ENCODE measurements at places on chromosomes 1 and 21.

DNA sequence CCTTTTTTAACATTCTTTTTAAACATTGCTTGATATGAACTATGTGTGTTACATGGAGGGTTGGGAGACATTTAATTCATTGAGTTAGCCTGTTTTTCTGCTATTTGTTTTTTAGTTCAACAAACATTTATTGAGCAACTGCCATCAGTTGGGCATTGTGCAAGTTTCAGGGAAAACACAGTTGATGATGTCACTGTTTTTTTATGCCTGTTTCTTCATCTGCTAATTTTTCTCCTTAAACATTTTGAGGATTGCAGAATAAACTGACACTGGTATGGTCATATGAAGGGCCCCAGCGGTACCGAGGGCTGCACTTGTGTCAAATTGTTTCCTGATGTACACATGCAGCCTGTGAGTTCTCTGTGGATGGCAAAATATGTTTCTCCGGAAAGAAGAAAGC, 253.0 kb downstream of the FGGY start:
- no peak for DNase-seq

- DNase-seq = no peak
These were observed 62.8 kb upstream of the COL11A1 start for GRCh38 chr1:103171041-103171590.

DNA sequence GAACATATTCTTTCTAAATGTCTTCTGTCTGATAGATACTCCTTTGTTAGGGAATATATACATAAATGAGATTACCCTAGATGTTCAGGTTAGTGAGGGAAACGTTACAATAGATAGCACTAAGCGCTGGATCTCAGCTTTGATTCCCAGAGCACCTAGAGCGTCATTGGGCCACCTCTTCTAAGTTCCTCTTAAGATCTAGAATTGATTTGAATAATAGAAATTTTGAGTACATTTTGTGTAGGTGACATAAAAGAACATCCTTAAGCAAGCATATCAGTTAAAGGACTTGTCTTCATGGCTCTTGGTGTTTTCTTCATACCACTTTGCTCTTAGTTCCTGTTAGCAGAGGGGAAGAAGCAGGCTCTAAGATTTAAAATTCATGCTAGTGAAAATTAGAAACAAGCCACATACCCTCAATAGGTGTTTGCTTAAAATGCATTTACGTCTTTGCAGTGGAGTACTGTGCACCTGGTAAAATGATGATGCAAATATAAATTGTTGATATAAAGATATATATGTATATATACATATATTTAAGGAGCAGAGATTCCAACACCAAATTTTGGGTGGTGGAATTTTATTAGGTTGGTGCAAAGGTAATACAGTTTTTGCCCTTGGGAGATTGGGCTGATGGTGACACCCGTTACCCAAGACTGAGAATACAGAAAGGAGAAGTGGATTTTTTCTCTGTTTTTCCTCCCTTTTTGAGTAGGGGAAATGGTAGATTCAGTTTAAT, 47.1 kb downstream of the DYRK1A start:
- no peak for DNase-seq

GRCh38 chr1:95407131-95407885, 173.3 kb downstream of the RWDD3 start:
- DNase-seq = no peak

- DNase-seq = no peak
These were observed 6.0 kb upstream of the PLA2G2C start for GRCh38 chr1:20192364-20192763.

DNA sequence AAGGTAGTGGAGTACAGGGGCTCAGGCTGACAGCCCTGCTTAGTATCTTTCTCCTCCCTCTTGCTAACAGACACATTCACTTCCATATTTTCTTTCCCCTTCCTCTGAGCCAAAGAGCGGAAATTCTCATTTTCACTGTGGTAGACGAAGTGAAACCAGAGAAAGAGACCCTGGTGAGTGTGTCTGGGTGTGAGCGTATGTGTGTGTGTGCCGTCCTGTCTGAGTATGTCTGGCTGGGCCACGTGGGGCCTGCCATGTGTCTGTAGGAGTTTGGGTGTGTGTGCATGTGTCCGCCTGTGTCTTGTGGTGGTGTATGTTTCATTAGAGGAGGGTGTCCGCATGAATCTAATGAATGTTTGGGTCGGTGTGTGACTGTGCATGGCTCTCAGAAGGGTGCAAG, 1.7 kb downstream of the COL8A2 start:
- peak; percentile 51 for DNase-seq

GRCh38 chr1:231395076-231395997, 26.8 kb downstream of the EGLN1 start:
- no peak for DNase-seq

- DNase-seq = no peak
These were observed 116.7 kb upstream of the F3 start for GRCh38 chr1:94658221-94658620.

GRCh38 chr1:159054427-159054826, 22.1 kb downstream of the AIM2 start:
- no peak for DNase-seq

GRCh38 chr1:22751124-22751531, 40.5 kb downstream of the EPHB2 start:
- no peak for DNase-seq

DNA sequence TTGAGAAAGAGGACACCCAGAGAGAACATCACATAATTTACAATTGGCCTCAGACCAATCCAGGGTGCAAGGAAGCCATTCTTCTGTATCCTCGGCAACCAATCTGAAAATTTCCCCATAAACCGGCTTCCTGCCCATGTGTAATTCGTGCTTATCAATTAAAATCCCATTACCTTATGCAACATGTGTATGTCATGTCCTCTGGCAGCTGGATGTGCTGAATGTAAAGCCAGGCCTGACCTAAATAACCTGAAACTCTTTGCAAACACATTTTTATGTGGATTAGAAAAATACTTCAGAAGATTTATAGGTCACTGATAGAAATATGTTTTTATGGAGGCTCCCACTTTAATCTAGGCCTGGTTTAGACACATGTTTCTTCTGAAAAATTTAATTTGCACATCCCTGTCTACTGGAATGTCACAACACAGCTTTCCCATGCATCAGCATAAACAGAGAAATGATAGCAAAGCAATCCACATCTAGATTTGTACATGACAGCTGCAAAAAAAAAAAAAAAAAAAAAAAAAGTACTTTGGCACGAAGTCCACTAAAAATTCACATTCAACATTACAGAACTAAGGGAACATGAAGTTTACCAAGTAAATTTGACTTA, 69.4 kb upstream of the SAMSN1 start:
- no peak for DNase-seq

DNA sequence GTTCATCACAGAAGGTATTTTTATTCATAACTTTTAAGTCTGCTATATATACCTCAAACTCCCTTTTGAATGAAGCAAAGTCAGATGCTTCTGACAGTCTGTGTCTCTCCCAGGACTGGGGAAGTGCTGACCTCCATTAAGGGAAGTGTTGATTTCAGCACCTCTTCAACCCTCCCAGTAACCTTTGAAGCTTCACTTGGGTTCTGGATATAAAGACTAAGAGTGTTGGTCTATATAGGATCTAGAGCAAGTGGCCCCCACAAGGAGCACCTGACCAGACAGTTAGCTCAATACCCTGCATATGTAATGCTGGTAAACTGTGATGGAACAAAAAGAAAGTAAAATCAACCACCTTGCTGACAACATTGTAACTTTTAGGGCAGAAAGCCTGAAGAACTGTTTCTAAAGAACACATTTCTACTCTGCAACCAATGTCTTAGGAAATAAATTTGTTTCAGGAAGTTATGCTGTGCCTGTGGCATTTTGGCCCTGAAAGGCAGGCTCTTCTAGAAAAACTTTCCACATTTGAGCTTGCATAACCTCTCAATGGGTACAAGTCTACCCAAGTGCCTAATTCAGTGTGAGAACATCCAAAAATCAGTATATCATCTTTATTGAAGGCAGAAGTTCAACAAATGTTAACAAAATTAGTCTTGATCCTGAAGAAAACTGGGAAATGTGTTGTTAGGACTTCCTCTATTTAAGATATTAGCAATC, 865 bp upstream of the PTPN22 start:
- peak; percentile 28 for DNase-seq

DNA sequence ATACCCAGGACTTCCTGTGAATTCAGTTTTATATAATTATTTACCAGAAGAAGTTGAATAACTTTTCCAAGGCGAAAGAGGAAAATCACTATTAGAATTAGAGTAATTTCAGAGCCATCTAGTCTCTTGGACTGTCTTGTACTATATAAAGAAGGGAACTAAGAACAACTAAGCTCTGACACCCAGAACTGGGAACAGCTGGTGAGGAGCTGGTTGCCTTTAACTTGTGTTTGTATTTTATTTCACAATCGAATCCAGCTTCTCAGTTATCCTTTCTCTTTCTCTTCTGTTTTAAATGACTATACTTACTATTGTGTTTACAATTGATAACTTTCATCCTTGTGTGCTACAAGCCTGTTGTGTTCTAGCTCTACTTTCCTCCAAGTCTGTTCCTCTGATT, 8.4 kb downstream of the SNX27 start:
- no peak for DNase-seq

DNA sequence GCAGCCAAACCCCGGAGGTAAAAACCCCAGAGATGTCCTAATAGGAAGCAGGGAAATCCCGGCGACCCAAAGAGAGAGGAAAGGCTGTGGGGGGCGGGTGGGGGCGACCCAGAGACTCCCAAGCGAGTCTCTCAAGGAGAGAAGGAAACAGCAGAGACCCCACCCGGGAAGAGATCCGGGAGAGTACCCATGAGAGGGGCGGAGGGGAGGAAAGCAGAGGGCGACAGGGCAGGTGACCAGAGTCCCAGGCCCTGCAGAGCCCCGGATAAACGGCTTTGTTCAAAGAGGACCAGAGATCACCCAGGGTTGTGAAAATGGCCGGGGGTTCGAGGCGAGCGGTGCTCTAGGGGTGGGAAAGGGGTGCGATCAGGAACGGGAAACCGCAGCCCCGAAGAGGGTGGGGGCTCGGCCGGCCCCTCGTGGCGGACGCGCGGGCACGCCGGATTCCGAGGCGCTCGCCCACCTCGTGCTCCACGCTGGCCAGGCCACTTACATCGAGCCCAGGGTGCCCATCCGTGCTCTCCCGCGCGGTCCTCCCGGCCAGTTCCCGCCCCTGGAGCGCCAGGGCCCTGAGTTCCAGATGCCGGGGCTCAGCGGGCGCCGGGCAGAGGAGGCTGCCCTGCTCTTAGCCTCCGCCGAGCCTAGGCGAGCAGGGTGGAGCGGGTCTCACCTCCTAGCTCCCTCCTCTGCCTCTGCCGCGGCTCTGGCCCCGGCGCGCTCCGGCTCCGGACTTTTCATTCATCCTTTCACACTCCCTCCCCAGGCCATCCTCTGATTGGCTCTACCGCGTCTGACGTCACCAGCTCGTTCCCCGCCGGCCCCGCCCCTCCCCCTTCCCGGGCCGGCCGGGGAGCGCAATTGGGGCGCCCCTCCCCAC, 52.3 kb downstream of the RHBG start:
- peak; percentile 85 for DNase-seq

DNA sequence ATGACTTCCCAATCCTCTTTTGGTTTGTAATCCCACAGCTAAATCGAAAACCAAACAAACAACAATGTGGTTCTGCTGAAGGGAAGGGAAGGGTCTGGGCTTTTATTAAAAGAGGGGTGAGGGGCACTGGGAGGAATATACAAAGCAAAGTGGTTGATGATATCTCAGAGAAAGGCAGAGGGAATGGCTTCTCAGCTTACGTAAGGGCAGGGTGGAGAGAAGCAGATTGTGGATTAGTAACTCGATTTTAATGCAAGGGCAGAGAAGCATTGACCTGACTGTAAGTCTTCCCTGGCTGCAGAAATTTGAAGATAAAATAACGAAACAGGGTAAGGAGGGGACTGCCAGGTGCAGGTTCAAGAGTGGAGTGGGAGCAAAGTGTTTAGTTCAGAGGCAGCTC, 438.2 kb upstream of the LRRC7 start:
- DNase-seq = no peak

- no peak for DNase-seq
These were observed 106.5 kb downstream of the PHTF1 start for GRCh38 chr1:113652771-113653170.

DNA sequence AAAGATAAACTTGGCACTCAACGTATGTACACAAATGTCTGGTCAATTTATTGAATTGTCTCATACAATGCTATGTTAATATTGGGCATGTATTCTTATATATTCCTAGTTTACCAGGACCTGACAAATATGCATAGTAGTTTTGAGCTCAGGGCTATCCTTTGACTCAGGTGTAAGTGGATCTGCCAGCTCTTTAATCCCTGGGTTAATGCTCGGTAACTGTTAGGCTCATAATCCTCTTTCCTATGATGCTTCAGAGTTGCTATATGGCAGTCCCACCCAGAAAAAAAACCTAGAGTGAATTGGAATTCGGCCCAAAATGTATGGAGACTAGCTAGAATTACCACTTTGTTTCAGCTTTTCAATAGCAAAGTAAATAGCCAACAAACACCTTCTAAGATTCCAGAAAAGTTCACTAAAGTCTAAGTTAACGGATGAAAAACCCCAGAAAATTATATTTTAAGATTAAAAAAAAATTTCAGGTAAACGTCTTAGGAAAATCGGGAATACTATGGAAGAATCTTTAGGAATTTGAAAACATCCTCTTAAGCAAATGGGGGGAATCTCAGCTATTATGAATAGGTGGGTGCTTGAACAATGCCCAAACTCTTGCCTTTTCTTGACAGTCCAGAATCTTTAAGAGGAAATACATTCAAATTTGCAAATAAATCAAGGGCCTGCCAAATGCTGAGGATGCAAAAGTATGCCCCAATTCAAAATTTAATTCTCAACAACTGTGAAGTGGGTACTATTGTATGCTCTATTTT, 10.9 kb downstream of the H3-3A start:
- no peak for DNase-seq

DNA sequence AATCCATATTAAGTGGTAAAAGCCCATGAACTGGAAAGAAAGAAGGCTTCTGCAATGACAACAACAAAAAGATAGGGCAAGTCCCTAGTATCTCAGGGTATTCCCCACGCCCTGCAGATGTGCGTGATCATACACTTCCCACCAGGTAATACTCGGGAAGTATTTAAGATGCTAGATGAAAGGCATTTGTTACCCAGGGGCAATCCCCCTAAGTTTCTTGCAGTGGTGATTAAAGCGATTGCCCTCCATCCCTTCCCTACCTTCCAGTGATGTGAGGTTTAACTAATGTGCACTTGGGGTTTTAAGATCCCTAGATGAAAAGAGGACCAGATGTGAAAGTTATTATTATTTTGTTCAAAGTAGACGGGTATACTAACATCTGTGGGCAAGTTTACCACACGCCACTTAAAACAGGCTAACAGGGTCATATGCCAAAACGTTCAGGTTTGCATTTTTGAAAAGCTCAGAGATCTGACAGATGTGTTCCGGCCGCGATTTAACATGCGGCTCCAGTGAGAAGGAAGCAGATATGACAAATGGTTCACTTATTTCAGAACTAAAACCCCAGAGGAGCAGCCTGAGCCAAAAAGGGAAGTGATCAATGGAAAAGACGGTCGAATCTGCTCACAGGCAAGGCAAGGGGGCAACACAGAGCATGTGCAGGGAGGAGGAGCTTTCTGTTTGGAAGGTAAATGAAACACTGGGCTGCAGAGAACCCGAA, 17.4 kb downstream of the TIAM1 start:
- DNase-seq = peak; percentile 80

Data from activated CD4-positive, alpha-beta T cell treated with anti-CD3 and anti-CD28 coated beads for 36 hours (primary cell).